ENCODE measurements at places on chromosomes 4 and X.

DNA sequence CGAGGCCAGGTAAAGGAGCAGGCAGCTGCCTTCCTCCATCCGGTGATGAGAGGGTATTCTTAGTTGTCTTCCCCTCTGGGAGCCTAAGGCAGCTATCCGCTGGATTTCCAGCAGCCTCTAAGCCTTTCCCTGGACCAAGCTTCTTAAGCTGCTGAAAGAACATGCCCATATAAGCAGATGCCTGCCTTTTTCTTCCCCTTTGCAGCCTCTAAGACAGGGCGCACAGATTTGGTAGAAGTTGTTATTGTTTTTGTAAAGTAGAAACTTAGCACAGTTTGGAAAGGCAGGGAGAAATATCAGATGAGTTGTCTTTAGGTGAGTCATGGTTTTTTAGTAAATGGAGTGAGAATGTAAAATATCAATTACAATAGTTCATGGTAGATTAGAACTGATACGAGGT is 210.8 kb downstream of the ARHGAP10 start:
- no peak for DNase-seq

DNA sequence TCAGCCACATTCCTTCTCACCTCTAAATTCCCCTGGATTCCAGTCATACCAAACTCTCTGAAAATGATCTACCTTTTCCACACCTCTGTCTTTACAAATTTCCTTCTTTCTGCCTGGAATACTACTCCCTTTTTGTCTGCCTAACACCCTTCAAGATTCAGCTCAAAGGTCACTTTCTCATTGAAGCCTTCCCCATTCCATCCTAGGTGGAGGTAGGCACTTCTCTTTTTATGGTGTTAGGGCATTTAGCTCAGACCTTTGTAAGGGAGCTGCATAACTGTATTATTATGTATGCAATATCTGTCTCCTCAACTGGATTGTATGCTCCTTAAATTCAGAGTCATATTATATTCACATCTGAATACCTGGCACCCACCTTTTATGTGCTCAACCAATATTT is 137.7 kb downstream of the RCHY1 start:
- DNase-seq: no peak

DNA sequence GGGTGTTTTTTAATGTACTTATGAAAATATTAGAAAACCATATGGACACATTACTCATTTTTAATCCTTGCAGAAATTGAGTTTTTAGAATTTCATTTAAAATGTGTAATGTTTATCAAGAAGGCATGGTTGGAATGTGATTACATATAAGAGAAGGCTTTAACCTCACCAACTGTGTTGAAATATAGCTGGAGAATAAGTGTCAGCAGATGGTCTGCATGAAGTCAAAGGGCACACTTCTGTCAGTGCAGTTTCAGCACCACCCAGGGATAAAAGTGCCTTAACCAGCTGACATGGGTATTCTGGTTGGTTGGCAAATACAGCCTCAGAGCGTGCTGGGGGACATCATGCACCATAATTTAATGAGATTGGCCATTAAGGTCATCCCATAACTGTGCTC is 21.2 kb upstream of the ANTXR2 start:
- no peak for DNase-seq

GRCh38 chr4:139416073-139416673 is 37.7 kb upstream of the RAB33B start:
- DNase-seq: peak; percentile 44

GRCh38 chrX:40952855-40953254 is 132.4 kb upstream of the USP9X start:
- DNase-seq: no peak

DNA sequence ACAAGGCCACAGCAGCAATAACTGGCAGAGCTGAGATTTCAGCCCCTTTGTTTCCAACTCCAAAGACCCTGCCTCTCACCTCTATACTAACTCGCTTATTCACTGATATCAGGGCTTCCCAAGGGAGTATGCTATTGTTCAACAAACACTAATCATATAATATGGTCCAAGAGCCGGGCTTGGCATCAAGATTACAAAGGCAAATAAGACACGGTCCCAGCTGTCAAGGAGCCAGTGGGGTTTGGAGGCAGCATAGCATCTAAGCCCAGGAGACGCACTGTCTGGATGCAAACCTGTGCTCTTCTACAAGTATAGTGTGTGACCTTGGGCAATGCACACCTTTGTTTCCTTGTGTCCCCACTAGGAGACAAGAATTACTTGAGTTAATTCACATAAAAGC is 28.7 kb downstream of the PAPSS1 start:
- no peak for DNase-seq

DNA sequence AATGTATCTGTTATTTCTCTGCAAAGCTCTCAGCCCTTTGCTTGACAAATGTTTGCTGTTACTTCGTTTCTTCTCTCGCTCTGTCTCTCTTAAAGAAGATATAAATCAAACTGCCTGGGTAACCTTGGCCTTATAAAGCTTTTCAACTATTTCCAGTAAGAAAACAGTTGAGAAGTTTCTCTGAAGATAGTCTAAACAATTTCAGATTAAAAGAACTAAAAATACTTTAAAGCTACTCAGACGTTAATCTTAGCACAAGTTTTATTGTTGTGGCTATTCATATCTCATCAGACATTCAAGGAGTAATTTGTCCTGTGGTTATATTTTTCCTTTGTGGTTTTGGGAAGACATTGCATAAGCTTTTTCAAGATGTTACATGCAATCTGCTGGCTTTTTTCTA is 22.6 kb downstream of the HOPX start:
- DNase-seq: no peak

DNA sequence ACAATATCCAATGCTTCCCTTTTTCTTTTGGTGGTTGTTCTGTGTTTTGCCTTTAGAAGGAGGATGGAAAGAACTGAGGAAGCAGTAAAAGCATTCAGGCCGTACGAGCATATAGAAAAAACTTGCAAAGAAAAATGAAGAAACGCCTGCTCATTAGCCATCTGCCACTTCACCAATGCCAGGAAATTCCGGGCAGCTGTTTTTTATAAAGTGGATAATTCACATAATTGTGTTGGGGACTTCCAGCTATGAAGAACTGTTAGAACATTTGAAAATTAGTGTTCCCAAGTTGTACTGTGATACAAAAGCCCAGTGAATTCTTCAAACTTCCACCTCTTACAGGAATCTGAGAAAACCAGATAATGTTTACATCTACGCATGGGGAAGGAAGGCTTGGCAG is 11.7 kb downstream of the RELL1 start:
- DNase-seq: peak; percentile 63

Measured in lung (tissue), 17 donors.